Stimulated activated CD4-positive, alpha-beta T cell treated with anti-CD3 and anti-CD28 coated beads, Interleukin-12 subunit alpha, Interleukin-12 subunit beta, amount 100 ng/mL, for 24 hours (primary cell): ENCODE measurements at places on chromosomes 5 and 9.

DNA sequence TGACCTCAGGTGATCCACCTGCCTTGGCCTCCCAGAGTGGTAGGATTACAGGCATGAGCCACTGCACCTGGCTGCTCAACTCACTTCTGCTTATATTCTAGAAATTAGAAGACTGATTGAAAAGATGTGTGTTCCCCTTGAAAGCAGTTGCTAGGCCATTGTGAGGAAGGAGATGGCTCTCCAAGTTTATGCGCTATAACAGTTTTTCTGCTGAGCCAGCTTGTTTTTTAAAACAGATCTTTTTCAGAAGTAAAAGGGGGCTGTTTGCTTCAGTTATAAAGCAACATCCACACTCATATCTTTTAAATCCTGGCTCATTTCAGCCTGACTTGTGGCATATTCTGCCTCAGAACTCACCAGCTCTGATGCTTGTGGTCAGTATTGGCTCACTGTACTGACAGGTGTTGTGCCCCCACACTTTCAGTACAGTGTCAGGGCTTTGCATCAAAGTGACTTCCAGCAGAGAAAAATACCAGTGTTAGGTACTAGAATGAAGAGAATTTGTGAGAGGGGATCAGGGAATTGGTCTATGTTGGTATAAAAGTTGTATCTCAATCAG lies 49.4 kb downstream of the NUP214 start:
- DNase-seq: no peak

DNA sequence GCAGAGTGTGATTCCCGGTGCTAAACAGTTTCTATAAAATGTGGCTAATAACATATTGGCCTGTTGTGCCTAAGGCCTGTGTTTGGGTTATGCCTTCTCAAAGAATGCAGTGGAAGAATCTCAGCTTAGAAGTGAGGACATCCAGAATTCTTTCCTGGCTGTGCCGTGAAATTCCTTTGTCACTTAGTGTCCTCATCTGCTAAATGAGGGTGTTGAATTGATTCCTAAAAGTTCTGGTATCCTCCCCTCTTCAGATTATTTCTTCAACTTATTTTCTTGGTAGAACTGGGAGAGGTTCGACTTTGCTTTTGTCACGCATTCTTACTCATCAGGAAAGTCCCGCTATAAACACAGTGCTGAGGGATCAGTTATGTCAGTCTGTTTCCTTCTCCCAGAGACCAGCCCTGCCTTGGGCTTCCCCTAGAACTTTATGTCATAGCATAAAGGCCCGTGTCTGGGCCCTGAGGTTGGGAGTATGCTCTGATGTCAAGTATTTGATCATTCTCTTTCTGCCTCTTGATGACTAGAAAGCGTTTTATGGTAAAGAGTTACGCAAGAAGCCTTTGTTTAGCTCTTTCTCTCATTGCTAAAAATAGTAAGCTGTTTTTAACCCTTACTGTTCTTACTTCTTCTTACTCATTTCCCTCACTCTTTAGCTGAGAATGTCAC lies 29.5 kb downstream of the MTAP start:
- no peak for DNase-seq

DNA sequence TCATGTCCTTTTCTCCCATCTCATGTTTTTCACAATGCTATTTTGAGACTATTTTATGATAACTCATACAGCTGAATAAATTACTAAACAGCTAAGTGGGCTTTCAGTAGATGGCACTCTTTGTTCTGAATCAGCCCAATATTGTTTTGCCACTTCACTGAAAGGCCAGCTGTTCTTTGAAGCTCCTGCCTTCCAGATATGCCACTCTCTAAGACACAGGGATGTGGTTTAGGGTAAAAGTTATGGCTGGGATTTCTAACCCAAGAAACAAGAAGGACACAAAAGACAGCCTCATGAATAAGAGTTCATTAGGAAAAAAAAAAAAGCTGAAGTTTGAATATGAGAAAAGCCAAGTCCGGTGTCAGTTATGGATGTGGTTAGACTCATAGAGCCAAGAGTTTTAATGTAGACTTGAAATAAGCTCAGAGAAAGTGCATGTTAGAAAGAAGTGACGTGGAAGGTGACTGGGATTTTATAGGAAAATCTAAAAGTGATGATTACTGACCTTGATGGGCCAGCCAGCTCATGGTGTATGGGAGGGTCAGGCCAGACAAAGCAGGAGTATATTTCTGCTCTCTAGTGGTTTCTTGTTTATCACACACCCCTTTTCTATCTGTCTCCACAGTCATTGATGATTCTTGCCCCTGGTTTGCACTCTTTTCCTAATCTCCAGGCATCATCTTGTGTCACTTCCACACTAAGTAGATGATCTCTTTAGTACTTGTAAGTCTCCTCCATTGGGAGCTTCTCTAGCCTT lies 488.5 kb downstream of the NR2F1-AS1 start:
- DNase-seq: no peak

DNA sequence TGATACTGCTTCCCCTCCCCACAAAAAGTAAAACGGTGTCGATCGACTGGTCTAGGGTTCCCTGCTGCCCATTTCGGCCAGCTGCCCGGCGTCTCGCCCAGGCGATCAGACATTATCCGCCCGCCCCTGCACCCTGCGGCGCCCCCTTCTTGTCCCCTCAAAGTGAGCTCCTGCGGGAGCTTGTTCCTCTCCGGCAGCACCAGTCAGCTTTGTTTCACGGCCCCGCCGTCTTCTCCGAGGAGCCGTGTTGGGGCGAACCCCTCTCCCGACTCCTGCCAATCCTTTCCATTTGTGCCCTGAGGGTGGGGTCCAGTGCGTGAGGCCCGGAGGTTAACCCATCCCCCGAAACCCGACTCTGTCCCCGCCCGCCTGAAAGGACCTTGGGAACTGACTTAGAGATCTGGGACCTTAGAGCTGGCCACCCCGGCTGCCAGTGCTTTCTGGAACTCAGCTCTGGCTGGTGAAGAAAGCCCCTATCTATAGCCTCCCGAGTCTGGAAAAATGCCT lies 518 bp downstream of the UBE2B start:
- no peak for DNase-seq

DNA sequence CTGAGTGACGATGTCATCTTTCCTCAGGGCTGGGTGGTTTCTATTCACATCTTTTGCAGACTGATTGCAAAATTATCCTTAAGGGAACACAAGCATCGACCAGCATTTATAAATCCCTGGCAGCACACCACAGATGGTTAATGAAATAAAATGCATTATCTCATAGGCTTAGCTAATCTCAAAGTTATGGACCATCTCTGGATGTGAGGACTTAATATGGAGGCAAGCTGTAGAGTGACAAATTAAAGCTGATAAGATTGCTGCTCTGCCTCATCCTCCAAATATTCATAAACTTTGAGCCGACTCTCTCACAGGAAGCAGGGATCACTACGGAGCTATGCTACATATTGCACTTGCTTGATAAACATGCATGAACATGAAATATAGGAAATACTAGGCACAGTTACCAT lies 663.2 kb upstream of the RGMB start:
- no peak for DNase-seq

DNA sequence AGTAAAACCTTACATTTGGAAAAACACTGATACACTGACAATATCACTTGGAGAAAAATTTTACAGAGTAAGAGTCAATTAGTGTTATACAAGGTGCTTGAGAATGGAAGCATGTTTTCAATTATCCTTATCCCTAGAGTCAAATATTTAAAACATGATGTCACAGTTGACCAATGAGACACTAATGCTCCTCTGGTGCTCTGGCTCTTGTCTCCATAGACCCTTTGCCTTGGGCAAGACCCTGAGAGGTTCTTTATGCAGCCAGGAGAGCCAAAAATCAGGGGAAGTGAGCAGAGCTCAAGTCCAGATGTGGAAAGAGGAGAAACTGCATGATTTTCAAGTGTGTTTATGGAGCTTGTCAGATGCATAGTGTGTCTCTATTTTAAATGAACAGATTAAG lies 153.9 kb downstream of the MARCHF11 start:
- no peak for DNase-seq

GRCh38 chr9:5835808-5836207 lies 2.9 kb upstream of the ERMP1 start:
- no peak for DNase-seq

DNA sequence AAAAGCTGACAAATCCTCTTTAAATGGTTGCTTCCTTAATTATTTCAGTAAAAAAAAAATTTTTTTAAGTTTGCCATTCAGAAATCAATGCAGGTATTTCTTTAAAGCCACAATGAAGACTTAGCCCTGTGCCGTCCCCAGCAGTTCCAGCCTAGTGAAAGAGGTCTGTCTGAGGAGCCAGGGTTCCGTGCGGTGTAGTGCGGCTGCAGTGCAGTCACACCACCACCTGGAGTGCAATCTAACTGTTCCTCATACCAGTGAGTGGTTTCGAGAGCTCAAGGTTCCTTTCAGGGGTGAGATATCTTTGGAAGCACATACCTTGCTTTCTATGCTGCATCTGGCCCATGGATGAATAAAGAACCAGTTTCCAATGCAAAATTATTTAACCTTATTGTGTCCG lies 87.5 kb downstream of the FANCC start:
- no peak for DNase-seq

DNA sequence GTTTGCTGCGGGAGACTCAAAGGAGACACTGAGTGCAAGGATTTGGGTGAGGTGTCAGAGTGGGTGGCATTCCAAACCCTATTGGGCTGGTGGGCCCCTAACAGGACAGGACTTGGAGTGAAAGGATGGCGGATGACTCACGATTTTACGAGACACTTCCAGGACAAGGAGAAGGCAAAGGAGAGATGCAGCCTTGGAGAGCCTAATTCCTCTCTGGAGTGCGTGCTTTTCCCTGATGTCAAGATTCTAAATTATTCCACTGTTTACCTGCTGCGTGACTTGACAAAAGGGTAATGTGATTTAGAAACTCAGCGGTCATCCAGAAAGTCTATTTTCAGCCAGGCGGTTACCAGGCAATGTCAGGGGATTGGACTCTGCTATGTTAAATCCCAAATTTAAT lies 41.6 kb upstream of the CD180 start:
- no peak for DNase-seq

- no peak for DNase-seq
These were observed 36.5 kb upstream of the ANKRD18A start for GRCh38 chr9:38656896-38657295.

GRCh38 chr9:2639786-2640185 lies 18.2 kb downstream of the VLDLR start:
- DNase-seq: no peak

GRCh38 chr5:135710045-135710675 lies 124.3 kb upstream of the SLC25A48 start:
- DNase-seq: no peak
